Sigmoid colon (tissue), 7 donors: ENCODE measurements at places on chromosomes 1 and 21. TPM values are rescaled to one million over a fixed set of nuclear protein-coding genes. Genes with fewer than 3 reads are reported as not detected.

Gene SCNM1
- polyA plus RNA-seq: 42.4 TPM

Gene LENEP
- polyA plus RNA-seq: not detected

Gene C1orf105
- polyA plus RNA-seq: not detected

Gene EDN2
- polyA plus RNA-seq: 0.92 TPM

Gene RGS16
- polyA plus RNA-seq: 4.4 TPM

Gene RASAL2
- 0.92 TPM for polyA plus RNA-seq

Gene TP53BP2
- 10.2 TPM for polyA plus RNA-seq

Gene CFHR3
- 0.09 TPM for polyA plus RNA-seq

Gene UBXN10
- 7.8 TPM for polyA plus RNA-seq

Gene SELE
- polyA plus RNA-seq: under 0.01 TPM

Gene RNU1-2
- not detected for polyA plus RNA-seq
